Inflammatory macrophage treated with lipopolysaccharide for 1 hour (primary cell): ENCODE measurements at places on chromosomes 2 and 18.

DNA sequence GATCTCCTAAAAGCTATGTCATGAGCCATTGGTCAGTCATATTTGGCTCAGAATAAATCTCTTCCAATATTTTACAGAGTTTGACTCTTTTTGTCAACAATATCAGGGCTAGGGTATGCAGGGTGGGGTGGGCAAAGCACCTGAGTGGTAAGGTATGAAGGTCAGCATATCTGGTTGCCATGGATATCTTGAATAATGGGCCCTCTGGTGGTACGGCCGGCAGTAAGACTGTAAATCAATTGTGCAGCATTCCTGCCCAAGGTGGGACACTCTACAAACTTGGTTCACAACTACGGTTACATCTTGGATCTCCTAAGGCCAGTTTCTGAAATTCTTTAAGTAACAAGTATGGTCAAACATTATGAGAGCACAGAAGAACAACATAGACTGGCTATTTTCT, 119.6 kb downstream of the SPOPL start:
- no peak for DNase-seq

- DNase-seq, result no peak
Measured at GRCh38 chr18:59282341-59282740, 9.1 kb upstream of the RAX start.

DNA sequence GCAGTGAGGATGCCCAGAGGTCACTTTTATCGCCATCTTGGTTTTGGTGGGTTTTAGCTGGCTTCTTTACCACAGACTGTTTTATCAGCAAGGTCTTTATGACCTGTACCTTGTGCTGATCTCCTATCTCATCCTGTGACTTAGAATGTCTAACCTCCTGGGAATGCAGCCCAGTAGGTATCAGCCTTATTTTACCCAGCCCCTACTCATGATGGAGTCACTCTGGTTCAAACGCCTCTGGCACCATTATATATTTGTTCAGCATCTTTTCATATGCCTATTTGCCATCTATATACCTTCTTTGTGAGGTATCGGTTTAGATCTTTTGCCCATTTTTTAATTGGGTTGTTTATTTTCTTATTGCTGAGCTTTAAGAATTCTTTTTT, 7.2 kb upstream of the CCNT2 start:
- no peak for DNase-seq

- no peak for DNase-seq
Measured at GRCh38 chr2:128416109-128416785, 97.6 kb upstream of the HS6ST1 start.

DNA sequence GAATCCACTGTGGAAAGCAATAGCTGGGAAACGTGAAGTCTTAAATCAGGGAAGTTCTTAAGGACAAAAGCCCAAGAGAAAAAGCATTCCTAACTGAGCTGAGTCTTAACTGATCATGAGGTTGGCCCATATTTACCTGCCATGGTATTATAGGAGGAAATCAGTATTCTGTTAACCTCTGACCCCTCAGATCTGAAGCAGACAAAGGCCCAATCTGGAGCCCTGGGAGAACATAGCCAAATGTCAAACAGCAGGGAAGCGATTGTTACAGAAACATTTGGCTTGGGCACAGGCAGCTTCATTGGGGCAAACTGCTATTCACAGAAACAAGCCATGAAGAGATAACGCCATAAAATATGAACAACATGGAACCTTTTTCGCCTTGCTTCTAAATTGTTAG, 18.8 kb downstream of the EPHA4 start:
- no peak for DNase-seq

- no peak for DNase-seq
Measured at GRCh38 chr18:2719040-2719439, 63.5 kb downstream of the SMCHD1 start.

DNA sequence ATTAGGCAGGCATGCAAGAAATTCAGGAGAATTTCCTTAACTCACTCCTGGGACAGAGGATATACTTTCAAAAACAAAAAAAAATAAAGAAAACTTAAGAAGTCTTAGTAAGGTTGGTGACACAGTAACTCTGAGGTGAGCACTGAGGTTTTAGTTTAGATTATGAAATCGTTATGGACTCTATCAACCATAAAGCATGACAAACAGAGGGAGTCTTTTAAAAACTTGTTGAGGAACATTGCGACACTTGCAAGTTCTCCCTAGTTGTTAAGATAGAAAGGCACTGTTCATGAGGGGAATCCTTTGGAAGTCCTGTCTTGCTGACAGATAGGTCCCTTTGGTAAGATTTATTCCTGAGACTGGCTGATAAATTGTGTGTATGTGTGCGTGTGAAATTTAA, 194.3 kb upstream of the ERBB4 start:
- no peak for DNase-seq

DNA sequence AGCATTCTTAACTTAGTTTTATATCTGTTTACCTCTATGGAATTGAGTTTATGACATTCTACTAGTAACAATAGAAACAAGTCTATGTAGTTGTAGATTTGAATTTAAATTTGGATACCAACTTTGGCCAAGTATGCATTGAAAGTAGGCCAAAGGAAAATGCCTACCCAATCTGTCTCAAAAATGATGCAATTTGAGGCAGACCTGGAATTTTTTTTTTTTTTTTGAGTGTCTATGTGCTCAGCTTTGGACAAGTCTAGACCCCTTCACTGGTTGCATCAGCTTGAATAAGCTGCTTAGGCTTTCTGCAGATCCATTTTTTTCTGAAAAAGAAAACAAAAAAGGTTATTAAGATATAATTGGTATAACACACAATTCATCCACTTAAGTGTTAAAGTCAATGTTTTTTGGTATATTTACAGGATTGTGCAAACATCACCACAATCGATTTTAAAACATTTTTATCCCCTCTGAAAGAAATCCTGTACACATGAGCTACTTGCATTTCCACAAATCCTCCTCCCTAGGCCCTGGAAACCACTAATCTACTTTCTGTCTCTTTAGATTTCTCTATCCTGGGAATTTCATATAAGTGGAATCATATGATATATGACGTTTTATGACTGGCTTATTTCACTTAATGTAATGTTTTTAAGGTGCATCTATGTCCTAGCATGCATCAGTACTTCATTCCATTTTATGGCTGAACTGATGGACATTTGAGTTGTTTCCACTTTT, 185.1 kb upstream of the CCDC68 start:
- no peak for DNase-seq

GRCh38 chr18:13544953-13545352, 181.4 kb downstream of the FAM210A start:
- DNase-seq, result no peak

DNA sequence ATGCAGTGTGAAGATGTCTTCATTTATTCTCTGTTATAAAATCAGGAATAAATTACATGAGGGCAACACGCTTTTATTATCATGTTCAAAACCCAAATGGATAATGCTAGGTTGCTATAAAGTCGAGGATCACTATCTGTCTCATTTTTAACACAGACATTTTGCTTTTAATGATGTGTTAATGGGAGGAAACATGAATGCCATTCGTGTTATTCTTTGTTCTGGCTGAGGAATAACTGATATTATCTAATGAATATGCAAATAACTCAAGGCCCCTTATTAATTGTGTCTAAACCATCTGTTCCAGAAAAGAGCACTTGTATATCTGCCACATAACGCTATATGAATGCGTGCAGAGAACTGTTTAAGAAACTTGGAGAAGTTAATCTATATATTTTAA, 576.1 kb downstream of the DCDC2C start:
- no peak for DNase-seq

DNA sequence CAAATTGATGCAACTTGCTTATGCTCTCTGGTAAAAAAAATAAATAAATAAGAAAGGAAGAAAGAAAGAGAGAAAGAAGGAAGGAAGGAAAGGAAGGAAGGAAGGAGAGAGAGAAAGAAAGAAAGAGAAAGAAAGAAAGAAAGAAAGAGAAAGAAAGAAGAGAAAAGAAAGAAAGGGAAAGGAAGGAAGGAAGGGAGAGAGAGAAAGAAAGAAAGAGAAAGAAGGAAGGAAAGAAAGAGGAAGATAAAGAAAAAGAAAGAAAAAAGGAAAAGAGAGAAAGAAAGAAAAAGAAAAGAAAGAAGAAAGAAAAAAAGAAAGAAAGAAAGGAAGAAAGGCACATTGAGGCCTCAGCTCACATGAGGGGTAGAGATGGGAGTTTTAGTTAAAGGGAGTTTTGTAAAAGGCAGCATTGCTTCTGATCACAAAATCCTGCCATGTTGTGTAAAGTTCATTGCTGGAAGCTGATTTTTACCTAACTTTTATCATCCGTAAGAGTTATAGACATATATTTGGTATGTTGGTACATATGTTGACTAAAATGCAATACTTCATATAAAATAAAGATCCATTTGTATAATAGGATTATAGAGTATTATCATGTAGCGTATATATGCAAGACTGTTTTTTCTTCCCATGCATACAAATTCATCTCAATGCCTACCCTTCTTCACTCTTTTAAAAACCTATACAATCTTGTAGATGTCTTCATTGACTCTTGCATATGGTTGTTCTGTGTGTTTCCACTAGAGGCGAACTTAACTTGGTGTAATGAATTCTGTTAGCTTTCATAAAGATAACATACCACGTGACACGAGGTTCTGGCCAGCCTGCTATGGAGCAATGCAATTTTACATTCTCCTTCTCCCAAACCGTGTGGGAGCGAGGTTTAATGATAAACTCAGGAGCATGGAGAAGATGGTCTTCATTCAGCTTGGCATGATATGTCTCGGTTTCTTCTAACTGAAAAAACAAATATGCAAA, 32.8 kb downstream of the MYOM1 start:
- no peak for DNase-seq

DNA sequence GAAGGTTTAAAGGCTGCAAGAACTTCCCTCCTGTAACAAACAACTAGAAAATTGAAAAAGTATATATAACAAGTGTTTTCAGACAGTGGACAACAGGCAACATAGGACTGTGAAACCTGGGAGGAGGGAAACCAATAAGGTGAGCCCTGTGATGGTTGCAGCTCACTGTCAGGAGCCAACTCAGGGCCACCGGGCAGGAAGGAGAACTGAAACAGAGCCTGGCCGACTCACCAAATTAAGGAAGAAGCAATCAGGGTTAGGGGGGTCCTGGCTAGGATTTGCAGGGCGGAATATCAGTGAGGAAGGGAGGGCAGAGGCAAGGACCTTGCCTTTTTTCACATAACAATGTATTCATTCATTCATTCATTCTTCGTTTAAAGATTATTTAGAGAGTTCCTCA, 21.8 kb upstream of the CNRIP1 start:
- DNase-seq, result no peak

DNA sequence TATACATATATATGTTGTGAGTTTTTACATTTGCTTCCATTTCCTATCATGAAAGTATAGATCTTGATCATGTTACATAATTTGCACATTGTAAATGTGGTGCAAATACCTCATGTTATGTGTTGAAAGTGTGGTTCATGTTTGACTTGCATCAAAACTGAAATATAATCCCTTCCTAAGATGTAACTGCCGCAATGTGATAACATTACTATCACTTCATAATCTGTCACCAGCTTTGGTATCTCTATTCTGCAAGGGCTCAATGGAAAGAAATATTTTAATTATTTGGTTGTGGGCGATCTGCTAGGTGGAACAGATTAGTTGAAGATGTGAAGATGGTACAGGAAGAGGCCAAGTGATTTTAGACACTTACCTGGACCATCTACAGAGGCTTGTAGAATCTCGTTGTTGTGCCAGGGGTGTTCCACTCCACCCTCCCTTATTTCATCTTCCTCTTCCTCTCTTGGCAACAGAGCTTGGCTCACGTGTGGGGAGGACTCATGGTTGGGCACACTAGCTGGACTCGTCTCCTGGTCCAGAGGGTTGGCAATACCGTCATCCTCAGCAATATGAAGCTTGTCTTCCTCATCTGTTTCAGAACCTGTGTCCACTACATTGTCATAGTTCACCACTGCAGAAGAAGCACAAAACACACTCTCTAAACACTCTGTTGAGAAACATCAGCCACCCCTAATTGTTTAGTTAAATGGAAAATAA, 90.4 kb downstream of the ZEB2 start:
- DNase-seq, result no peak

DNA sequence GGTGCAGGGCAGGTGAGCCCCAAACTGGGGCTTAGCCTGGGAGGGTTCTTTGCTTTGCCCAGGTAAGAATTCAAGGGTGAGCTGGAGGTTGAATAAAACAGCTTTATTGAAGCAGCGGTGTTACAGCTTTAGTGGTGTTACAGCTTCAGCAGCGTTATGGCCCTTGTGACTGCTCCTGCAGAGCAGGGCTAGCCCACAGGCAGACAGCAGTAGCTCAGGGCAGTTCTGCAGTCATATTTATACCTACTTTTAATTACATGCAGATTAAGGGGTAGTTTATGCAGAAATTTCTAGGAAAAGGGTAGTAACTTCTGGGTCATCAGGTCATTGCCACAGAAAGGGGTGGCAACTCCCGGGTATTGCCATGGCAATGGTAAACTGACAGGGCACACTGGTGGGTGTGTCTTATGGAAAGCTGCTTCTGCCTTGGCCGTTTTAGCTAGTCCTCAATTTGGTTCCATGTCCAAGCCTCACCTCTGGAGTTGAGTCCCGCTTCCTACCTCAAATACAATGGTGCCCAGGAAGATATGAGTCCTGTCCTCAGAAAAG, 78.2 kb downstream of the THNSL2 start:
- DNase-seq, result peak; percentile 37

DNA sequence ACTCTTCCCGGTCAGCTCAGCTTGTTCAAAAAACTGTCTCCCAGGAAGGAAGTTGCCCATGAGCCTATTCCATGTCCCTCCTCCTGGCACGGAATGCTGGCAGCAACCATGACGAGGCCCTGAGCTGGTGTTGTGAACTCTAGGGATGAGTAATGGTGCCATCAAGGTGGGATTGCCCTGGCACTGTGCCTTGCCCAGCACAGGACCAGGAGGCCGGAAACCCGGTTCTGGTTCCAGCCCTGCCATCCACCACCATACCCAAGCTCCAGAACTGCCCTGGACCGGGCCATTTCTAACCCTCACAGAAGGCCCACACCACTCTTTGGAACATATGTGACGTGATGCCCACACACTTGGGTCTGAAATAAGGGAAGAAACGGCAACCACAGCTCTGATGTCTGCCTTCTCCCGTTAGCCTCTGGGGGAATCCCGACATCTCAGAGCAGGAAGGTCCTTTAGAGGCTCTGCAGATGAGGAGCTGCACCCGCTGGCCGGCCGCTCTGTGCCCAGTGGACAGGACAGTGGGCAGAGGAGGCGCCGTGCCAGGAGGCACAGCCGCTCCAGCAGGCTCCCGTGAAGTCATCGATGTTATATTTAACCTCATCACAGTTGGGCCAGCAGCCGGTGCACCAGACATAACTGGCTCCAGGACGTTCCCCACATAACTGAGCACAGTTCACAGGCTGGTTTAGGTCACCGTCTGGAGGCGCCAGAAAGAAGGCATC, 462.1 kb upstream of the ID2 start:
- DNase-seq, result no peak

DNA sequence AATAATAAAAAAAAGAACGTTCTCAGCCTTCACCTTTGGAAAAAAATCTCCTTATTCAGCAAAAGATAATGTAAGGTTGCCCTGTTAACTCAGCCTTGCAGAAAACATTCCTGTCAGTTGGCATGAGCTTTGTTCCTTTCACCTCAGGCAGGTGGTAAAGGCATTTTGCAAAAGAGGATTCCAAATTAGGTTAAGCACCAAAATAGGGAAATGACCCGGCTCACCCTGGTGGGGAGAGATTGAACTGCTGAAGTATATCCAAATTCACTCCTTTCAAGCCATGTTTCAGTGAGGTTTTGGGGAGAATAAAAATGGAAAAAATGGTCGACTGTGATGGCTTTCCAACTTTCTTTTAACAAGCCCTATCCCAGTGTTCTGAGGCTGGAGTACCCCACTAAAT, 1988.8 kb upstream of the PIK3C3 start:
- DNase-seq, result no peak

- DNase-seq, result peak; percentile 6
Measured at GRCh38 chr2:71190656-71191569, 36.0 kb downstream of the PAIP2B start.

GRCh38 chr2:172849519-172850217, 114.0 kb downstream of the RAPGEF4 start:
- DNase-seq, result no peak
